NCI-H1930 (cell line): ENCODE measurements at places on chromosomes 1 and 21.
A peak's percentile ranks its signal among the peaks of the same experiment; 100 is the strongest.

- peak; percentile 53 for DNase-seq
These were observed 71.2 kb downstream of the VWA5B1 start for GRCh38 chr1:20361805-20362381.

DNA sequence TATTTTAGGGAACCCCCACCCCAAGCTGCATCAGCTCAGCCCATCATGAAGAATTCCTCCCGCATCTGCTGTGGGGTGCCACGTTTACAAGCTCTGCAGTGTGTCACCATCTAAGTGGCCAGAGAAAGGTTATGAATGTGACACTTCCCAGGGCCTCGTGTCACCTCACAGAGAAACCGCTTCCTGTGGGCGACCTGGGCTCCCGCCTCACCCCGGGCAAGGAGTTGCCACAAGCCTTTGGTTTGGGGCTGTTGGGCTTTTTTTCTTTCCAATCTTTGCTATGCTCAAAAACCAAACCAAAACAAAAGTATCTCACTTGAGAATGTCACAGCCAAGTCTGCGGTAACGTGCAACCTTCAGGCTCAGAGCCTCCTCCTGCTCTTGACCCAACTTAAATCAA, 82.1 kb upstream of the ARHGEF16 start:
- no peak for DNase-seq

DNA sequence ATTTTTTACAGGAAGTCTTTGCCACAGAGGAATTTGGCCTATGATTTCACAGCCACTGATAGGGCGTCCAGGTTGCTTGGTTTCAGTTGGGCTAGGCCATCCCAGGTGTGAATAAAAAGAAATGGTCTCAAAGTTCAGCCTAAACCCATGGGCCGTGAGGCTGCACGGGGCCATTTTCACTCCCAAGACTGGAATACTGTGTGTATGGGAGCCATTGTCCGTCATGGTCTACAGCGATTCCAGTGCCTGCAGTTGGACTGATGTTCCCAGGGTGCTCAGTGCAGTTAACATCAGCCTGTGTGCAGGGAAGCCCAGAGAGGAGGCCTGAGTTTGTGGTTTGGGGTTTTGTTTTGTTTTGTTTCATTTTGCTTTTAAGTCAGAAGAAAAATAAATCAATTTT, 133.2 kb downstream of the ADSS2 start:
- no peak for DNase-seq

DNA sequence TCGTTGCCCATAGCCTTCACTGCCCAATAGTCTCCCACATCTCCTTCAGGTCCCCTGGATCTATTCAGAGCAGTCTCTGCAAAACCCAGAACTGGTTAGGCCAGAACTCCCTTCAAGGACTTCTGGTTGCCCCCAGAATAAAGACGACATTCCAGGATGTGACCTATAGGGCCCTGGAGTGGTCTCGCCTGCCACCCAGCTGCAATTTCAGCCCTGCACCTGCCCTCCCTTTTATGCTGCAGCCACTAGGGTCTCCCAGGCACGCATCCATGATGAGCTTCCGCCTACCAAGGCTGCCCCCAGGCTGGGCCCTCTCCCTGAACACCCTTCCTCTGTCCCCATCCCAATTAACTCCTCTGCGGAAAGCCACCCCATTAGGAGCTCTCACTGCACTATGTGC, 7.2 kb upstream of the TSPEAR start:
- no peak for DNase-seq

DNA sequence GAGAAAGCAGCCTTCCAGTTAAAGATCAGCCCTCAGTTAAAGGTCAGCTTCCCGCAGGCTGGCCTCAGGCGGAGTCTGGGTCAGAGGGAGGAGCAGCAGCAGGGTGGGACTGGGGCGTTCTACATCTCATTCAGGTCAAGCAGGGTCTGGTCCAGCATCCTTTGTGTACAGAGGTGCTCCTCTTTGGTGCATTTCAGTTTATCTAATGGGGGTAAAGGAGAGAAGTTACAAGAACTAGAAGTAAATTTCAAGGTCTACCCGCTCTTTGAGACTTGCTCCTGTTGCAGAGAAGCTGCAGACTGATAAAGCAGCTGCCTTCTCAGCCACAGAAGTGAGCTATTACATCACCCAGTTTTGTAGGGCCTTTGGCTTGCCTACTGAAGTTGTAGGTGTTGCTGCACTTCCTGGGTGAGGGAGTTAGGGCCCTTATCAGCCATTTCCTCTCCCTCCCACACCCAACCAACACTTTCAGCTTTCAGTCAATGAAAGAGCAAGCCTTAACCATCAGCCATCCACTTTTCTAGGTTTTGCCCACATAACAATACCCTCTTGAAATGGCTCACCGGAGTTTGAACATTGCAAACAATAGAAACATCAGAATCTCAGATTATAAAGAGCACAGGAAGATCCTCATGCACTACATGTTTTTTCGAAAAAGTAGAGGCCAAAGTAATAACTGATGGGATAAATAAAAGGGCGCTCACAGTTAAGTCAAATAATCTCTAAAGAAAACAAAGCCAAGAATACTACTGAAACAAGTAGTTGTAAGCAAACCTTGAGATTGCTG, 2.8 kb upstream of the NUP210L start:
- DNase-seq, result no peak

GRCh38 chr1:40270152-40270834, 12.3 kb downstream of the ZMPSTE24 start:
- no peak for DNase-seq

- DNase-seq, result no peak
These were observed 34.6 kb downstream of the UMODL1 start for GRCh38 chr21:42105476-42106315.

GRCh38 chr1:152902636-152903035, 5.7 kb upstream of the IVL start:
- no peak for DNase-seq

DNA sequence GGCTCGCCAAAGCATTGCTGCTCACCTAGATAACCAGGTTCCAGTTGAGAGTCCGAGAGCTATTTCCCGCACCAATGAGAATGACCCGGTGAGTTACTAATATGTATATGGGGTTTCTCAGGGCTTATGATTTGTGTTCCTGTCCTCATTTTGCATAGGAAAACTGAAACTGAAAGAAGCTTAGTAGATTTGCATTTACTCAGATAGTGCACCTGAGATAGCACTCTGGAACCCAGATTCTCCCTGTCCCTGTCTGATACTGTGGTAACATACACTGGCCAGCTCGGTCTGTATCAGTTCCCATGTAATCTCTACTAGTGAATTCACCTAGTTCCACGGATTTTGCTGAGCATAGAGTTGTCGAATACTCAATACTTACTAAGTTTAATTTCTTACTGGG, 28.1 kb downstream of the DAP3 start:
- DNase-seq, result no peak

- DNase-seq, result no peak
These were observed 31.9 kb downstream of the CFAP74 start for GRCh38 chr1:1971688-1972087.

DNA sequence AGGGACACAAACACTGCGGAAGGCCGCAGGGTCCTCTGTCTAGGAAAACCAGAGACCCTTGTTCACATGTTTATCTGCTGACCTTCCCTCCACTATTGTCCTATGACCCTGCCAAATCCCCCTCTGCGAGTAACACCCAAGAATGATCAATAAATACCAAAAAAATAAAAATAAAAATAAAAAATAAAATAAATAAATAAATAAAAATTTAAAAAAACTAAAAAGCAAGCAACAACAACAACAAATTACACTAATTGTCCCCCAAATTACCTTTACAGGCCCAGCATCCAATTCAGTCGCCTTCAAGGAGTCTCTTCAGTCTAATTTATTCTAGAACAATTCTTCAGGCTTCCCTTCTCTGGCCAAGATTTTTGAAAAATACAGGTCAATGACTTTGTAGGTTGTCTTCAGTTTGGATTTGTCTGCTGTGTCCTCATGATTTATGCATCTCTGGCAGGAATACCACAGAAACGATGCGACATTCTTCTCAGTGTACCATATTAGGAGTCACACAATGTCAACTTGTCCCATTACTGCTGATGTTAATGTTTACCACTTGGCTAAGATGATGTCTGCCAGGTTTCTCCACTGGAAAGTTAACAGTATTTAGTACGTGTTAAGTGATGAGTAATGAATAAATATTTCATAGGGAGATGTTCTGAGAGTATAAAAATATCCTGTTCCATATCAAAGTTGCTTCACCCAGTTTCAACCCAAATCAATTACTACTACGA, 20.3 kb upstream of the BMP8B start:
- no peak for DNase-seq

DNA sequence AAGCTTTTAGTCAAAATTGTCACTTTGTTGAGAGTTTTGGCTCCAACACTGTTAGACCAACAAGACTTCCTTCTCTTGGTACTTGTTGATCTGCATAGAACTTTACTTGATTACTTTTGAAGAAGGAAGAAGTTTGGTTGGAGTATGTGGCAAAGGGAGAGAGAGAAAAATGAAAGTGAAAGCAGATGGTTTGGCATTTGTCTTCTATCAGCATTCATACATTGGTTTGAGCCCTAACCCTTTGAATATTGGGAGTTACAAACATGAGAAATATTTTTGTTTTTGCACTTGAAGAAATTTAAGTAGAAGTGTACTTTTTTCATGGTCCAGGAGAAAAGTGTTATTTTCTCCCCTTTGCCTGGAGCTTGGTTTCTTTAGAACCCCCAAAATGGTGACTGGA, 169.8 kb downstream of the ADGRL4 start:
- no peak for DNase-seq

- DNase-seq, result no peak
These were observed 12.1 kb downstream of the PEAR1 start for GRCh38 chr1:156905651-156906050.

DNA sequence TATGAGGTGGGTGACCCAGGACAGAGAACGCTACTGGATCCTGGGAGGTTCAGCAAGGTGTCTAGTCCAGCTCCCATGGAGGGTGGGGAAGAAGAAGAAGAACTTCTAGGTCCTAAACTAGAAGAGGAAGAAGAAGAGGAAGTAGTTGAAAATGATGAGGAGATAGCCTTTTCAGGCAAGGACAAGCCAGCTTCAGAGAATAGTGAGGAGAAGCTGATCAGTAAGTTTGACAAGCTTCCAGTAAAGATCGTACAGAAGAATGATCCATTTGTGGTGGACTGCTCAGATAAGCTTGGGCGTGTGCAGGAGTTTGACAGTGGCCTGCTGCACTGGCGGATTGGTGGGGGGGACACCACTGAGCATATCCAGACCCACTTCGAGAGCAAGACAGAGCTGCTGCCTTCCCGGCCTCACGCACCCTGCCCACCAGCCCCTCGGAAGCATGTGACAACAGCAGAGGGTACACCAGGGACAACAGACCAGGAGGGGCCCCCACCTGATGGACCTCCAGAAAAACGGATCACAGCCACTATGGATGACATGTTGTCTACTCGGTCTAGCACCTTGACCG, 8.6 kb upstream of the PIGV start:
- DNase-seq, result no peak

DNA sequence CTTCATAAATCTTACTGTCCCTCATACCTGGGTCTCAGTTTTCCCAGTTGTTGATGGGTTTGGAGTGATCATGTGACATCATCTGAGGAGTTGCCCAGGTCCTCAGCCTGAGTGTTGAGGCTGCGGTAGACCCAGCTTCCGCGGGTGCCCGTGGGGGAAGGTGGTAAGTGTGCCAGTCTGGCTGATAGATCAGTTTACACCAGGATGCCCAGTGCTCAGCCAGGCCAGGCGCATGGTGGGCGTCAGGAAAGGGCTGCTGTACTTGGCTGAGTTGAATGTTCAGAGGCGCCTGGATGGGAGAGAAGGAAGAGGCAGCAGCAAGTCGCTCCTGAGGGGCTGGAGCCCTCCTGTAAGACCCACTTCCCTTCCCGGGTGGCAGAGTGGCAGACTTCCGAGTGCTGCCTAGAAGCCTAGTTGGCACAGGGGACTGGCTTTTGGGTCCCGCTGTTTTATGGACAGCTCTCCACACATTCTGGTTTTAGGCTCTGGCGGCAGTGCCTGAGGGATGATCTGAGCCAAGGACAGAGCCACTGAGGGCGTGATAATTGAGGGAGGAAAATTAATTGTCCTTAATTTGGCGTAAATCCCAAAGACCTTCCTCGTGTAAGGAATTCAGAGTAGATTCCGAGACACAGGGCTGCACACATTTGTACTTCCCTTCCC, 35.8 kb downstream of the PTPRF start:
- no peak for DNase-seq
